ENCODE measurements at places on chromosomes 2 and 18.

- DNase-seq, result no peak
Measured at GRCh38 chr2:53129851-53130250, 637.8 kb upstream of the CHAC2 start.

DNA sequence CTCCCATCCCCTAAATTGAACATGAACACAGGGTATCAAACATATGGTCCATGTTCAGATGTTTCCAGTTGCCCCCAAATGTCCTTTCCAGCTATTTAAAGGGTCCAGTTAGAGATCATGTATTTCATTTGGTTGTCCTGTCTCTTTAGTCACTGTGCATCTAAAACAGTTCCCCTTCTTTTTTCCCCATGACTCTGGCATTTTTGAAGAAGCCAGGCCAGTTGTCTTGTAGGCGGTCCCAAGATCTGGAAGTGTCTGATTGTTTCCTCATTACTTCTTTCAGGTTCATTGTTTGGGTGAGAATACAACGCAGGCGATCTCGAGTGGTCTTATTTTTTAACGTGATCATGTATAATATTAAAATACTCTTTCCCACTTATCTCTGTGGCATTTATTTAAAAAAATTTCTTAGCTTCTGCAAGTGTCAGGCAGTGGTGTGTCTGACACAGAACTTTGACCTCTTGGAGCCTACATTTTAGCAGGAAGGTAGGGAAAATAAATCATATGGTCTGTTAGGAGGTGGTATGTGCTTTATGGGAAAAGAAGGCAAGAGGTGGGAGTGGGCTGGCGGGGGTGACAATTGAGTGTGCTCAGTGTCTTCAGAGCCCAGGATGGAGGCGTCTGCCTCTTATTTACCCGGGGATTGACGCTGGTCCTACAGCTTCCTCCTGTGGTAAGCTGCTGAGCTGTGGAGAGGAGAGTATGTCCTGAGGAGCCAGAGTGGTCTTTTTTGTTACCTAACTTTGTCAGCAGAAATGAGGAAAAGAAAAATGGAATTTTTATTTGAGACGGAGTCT lies 8.1 kb downstream of the RAB31 start:
- no peak for DNase-seq

DNA sequence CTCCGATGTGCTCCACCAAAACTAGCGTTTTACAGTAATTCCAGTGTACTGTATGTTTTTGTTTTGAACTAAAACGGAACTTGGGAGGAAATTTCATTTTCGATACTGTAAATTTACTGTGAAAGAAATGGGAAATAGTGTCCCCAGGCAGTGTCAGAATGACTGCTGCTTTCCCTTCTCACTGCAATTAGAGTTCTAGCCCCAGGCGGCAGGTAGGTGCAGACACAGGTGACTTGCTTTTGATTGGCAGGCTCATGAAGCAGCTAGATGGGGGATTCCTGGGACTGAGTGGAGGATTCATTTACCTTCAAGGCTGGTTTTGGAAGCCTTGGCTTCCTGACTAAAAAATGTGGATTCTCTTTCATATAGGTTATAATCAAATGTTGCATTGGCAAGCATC lies 27.0 kb downstream of the RPRM start:
- DNase-seq, result no peak

DNA sequence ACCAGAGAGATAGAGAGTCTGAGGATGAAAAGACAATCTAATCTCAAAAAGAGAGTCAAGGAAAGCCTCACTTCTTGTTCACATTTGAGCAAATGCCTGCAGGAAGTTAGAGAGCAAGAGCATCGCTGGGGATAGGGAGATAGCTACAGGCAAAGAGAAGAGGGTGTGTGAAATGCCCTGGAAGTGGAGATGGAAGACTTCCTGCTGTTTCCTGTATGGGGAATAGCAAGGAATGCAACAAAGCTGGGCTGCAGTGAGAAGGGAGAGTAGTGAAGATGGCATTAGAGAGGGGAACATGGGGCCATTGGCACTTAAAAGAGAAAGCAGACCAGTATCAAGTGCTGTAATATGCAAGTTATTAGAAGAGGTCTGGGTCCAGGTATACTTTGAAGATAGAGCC lies 488.6 kb downstream of the METTL4 start:
- DNase-seq, result no peak

DNA sequence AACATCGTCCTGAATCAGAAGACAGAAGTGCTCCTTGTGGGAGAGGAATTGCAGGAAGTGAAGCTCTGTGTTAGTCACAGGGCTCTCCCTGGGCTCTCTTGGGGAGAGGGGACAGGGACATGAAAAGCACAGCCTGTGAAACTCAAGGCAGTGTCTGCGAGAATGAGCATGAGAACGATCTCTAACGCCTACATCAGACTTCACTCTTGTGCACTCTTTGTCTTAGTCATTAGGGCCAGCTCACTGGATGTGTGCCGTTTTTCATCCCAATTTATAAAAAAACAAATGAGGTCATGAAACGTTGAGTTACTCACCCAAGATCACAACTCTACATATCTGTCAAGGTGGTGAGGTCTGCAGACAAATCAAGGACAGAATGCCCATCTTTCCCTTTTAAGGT lies 27.0 kb upstream of the TWIST2 start:
- no peak for DNase-seq

GRCh38 chr2:143928613-143929012 lies 591.3 kb downstream of the ZEB2 start:
- no peak for DNase-seq

- no peak for DNase-seq
Measured at GRCh38 chr2:190912726-190913125, 32.1 kb downstream of the GLS start.

GRCh38 chr18:23970161-23971096 lies 44.1 kb upstream of the TTC39C start:
- no peak for DNase-seq

- no peak for DNase-seq
Measured at GRCh38 chr2:46198164-46198883, 98.9 kb upstream of the EPAS1 start.

- no peak for DNase-seq
Measured at GRCh38 chr2:155391613-155392130, 693.2 kb downstream of the KCNJ3 start.

- no peak for DNase-seq
Measured at GRCh38 chr2:233638836-233639235, 2.6 kb downstream of the UGT1A10 start.
